Hindlimb muscle (tissue), 1 donor: ENCODE measurements at places on chromosomes 6 and 20. TPM values are rescaled to one million over a fixed set of nuclear protein-coding genes. Genes with fewer than 3 reads are reported as not detected.
A peak's percentile ranks its signal among the peaks of the same experiment; 100 is the strongest.

The PTCHD4 gene
- polyA plus RNA-seq, result 0.77 TPM

DNA sequence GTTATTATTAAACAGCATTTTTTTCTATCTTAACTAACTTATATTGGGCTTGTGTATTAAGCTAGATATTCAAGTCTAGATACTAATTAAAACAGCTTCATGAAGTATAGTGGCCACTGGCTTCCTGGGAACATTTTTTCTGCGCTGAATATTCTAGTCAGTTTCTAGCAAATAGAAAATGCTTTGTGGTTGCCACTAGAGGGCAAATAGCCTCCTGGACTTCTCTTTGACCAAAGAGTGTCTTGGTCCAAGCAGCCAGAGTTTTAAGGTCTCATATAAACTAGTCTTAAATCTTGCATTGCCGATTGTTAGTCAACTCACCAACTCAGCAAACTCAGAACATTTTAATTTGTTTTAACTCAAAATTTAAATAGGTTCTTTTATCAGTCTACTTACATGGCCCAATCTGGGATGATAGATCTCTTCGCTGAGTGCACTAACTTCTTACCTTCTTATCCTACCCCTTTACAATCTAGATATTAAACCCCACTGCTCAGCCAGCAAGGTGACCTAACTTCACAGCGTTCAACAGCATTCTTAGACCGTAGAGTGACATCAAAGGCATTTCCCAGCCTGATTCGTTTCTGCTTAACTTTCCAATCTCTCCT, 24.6 kb upstream of the ID4 start:
- no peak for DNase-seq

GRCh38 chr6:24990236-24990845, 54.6 kb upstream of the RIPOR2 start:
- no peak for DNase-seq

- DNase-seq, result no peak
These were observed 71.5 kb downstream of the BTBD3 start for GRCh38 chr20:11989018-11989771.

- DNase-seq, result no peak
These were observed 187.0 kb downstream of the DTNBP1 start for GRCh38 chr6:15475872-15476271.

The SLC12A5 gene
- 1.3 TPM for polyA plus RNA-seq

DNA sequence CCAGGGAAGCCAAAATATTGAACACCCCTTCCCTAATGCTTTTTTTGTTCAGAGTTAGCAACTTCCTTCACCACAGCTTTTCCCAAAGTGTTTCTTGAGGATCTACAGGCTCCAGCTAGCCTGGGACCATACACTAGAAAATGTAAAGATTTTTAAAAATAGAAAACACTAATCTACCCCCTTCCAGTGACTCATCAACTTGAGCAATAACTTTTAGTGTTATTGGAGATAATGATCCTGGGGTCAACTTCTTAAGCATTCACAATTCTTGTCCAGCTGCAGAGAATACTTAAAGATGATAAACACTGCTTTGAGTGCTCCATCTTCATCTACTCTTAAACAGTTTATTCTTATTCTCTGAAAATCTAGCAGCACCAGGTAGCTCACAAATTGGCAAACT, 131.6 kb downstream of the COL9A1 start:
- no peak for DNase-seq

The GPX5 gene
- polyA plus RNA-seq, result not detected

- DNase-seq, result no peak
These were observed 4.0 kb downstream of the EEF1A1 start for GRCh38 chr6:73516514-73517489.

The L3MBTL1 gene
- 9.9 TPM for polyA plus RNA-seq

DNA sequence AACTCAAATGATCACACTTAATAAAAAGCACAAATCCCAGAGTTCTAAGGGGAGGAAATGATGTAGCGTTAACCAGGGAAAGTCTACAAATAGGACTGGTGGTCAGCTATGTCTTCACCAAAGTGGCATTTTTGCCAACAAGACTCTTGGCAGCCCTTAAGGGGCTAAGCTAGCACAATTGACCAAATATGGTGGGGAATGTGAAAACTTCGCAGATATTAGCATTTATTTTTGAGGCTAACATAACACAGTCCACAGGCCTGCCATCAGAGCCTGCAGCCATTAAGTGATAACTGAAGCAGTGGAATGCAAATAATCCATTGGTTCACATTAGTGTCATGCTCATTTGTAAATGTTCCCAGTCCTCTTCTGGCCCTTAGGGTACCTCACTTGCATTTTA, 274.6 kb downstream of the FOXC1 start:
- no peak for DNase-seq

DNA sequence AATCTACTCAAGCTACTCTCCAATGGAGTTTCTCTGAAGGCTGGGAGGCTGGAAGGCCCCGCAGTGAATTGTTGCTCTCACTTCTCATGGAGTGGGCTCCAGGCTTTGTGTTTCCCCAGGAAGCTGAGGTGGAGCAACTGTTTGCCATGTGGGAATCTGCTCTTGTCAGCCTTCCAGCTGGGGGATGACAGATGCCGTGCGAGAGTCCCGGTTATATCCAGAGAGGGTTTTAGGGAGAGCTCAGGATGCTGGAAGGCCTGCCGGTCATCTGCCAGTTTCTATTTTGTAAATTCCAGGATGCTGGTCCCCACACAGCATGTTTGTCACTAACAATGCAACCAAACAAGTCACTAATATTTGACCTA, 98.2 kb upstream of the NAA20 start:
- DNase-seq, result peak; percentile 23

- DNase-seq, result no peak
These were observed 6.6 kb downstream of the TREML2 start for GRCh38 chr6:41194386-41194785.

DNA sequence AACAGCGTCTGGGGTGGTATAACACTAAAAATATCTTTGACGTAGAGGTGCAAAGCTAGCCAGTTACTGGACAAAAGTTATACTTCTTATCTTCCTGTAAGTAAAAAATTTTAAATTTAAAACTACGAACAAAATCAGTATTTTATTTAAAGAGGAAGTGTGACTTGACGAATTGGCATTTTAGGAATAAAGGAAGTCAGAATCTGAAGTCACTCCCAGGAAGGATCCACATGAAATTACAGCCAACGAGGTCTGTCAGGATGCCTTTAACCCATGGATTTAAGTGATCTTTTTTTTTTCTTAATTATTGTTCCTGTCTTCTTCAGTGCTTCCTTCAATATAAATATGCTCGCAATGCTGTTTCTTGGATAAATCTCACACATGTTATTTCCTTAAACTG, 27.2 kb upstream of the SNX9 start:
- DNase-seq, result no peak

DNA sequence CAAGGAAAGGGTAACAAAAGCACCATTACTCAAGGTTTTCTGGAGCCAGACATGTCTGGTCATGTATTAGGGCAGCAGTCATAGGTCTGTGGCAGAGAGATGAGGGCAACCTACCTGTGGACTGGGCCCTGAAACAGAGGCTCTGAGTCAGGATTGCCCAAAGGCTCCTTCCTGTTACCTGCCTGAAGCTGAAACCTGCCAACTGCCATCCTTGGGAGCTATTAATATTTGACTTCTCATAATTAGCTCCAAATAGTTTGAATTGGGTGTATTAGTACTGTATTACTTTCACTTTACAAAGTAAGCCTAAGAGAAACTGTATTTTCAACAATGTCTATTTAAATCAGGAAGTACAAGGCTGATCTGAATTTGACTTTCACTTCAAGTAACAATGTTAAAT, 72.0 kb upstream of the TBX18 start:
- no peak for DNase-seq

DNA sequence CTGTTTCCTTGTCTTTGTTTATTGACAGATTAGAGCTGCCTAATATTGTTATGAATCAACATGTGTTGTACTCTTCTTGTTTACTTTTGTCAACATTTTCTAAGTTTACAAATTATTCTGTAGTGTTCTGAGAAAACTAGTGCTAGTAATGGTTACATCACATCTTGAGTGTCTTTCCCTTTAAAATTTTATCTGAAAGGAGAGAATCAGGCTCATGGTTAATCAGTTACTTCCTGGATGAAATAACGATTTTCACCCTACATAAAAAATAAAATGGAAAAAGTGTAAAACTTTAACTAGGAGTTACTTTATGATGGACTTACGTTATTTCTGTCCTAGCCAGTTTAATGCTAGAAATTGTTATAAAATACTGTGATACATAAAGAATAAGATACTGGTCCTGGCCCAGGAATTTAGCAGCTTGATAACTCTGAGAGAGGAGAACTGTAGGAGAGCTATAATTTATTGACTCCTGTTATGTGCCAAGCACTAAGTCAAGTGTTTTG, 26.4 kb upstream of the BMP5 start:
- DNase-seq, result no peak

DNA sequence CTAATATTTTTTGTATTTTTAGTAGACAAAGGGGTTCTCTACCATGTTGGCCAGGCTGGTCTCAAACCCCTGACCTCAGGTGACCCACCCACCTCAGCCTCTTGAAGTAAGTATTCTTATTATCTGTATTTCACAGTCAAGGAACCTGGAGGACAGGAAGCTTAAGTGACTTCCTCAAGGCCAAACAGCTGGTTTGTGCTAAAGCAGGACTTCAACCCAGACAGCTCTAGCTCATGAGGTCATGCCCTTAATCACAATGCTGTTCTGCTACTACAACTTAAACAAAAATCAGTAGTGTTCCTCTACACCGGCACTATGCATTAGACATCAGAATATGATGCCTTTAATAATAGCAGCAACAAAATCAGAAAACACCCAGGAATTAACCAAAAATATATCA, 168.9 kb downstream of the ADGB start:
- DNase-seq, result no peak

The SLC25A27 gene
- polyA plus RNA-seq, result 18.8 TPM

The UBD gene
- 0.25 TPM for polyA plus RNA-seq

DNA sequence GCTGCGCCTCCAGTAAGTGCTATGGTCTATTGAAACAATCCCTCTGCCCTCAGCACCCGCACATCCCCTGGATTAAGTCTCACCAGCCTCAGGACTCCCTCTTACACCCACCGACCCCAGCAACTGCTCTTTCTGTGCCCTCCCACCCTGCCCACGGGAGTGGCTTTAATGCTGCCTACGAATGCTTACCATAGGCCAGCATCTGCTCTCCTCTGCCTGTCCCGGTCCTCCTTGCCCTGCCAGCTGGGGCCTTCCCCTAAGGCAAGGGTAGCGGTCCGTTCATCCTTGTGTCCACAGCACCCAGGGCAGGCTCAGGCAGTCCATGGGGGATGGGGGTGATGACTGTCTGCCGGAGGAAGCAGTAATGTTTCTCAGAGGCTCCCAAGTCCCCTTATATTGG, 4.1 kb downstream of the EBF4 start:
- DNase-seq, result no peak

- DNase-seq, result no peak
These were observed 165.1 kb downstream of the PREX1 start for GRCh38 chr20:48662711-48663110.

The PSORS1C2 gene
- polyA plus RNA-seq, result not detected

GRCh38 chr6:136963259-136963658, 41.2 kb downstream of the SLC35D3 start:
- DNase-seq, result no peak
